Hippocampal formation (tissue), 2 donors: ENCODE measurements at places on chromosomes 12 and 14.

- DNase-seq, result no peak
Observed at GRCh38 chr14:68232300-68233055, 412.9 kb downstream of the RAD51B start.

DNA sequence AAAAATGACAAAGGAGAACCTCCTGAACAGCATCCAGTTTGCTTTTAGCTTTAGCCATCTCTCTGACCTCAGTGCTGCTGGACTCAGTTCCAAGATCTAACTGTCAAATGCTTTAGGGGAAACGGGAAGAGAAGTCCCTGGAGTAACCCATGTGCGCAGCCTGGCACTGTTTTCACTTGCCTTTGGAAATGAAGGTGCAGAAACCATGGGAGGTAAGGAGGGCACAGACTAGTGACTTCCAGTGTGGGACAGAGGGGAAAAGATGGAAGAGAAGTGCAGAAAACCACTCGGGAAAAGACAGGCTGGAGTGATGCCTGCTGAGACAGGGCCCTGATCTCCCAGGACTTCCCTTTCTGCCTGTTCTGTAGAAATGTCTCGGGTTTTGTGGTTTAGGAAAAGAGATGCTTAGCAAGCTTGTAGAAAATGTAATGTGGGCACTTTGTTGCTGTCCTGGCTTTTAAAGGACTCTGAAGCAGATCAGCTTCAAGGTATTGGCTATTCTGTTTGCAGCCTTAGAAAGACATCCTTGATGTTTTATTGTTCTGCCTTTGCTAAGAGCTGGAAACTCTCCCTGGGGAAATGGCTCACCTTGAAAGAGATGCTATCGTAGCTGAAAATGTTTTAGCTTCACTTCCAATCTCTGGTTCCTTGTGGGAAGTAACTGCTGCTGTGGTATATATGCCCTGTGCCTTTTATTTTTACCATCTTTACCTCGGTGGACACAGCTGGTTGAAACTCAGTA is 124.6 kb upstream of the HIF1A start:
- DNase-seq, result no peak

DNA sequence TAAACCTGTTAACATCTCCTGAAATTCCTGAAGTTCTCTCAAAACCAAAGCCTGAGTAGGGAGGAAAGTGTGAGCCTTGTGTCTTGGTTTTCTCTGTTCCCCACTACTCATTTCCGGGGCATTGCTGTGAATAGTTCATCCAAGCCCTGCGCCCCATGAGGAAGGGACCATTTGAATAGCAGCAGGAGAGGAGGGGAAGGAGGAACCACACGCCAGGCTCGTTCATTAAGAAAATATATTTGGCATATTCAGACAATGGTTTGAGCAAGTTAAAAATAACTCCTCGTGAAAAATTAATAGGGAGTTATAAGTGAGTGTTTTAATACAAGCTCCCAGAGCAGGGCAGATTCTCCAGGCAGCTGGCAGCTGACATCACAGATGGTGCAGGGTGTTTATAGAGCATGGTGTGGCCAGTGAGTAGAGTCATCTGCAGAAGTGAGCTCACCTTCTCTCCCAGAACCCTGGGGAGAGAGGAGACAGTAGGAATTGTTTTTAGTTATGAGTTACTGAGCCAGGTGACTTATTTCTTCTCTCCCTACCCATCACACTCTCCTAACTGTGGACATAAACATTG is 29.5 kb upstream of the CISTR start:
- no peak for DNase-seq

DNA sequence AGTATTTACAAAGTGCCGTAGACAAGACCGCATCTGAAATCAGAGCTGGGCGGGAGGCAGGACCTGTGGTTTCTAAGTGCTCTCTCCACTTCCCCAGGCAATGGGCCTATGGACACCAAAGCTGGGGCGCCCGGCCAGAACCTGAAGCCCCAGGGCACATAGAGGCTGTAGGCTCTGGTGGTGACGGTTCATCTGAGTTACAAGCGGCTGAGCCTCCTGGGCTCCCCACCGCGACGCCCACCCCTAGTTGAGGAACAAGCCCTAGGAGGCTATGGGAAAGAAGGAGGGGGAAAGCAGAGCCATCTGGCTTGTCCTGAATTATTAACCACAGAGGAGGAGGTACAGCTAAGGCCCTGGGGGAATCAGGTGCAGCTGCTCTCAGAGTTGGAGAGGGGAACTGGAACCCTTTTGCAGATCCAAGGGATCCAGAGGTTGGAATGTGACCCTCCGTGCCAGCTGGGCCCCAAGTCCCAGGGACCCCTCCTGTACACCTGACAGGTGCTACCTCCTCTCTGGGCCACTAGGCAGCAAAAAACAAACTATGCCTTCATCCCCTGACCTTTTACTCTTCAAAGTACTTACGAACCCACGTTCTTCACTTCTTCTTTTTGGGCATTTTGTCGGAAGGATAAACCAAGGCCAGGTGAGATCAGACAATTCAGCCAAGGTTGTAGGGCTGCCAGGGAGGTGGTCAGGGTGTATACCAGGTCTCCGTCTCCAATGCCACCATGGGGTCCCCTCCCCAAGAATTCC is 77.2 kb downstream of the ARL6IP4 start:
- DNase-seq, result no peak

DNA sequence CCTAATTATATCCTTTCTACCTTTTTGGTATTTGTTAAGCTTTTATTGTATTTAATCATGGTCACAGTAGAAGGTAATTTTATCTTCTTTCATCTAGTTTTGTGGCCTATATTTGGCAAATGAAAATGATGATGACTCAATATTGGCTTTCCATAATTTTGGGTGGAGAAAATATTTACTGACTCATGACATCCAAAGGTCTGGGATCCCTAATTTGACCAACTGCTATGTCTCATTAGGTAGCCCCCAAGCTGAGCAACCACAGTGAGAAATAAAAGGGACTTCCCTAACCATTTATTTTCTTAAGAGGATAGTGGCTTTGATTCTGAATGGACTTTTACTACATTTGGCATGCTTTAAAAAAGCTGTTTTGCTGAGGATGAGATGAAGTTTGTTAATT is 289.5 kb downstream of the RMST start:
- no peak for DNase-seq

- DNase-seq, result no peak
Observed at GRCh38 chr14:24339284-24340151, at the start of gene RIPK3. TSS of gene RIPK3 (minus strand) at chr14:24339991. CDS start at chr14:24339826, 165 bp downstream.

DNA sequence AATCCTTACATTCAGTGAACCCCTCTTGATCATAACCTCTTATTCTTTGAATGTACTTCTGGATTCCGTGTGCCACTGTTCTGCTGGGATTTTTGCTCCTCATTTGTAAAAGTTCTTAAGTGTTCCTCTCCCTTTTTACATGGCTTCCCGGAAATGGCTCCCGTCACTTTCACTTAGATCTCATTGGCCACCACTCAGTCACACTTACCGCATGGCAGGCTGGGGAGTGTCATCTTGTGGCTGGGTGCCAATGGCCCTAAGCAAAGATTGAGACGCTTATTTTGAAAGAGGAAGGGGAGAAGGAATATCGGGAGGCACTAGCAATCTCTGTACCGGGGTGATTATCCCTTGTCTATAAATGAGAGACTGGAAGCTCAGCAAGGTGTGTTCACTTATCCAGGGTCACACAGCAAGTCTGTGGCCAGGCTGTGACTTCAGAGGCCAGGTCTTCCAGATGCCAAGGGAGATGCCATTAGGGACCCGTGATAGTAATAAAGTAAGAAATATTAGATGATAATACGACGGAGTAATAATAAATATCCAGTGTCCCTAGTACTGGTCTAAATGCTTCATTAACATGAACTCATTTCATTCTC is 68.8 kb downstream of the RNFT2 start:
- DNase-seq, result no peak

- no peak for DNase-seq
Observed at GRCh38 chr12:13496111-13496510, 299.6 kb downstream of the EMP1 start.

GRCh38 chr12:27220055-27220987 is 23.8 kb upstream of the STK38L start:
- DNase-seq, result no peak

DNA sequence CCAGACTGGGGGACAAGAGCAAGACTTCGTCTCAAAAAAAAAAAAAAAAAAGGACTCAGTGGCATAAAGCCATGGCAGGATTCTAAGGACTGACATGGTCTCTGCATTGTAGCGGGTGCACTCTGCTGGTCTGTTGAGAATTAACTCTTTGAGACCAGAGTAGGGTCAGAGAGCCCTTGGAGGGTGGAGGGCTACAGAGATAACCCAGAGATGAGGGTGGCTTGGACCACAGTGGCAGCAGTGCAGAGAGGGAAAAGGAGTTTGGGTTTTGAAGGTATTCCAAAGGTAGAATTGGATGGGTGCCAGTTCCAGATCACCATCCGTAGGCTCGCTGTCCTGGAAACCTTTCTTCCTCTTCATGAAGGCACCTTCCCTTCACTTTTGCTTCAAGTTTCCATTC is 14.3 kb upstream of the DYNC1H1 start:
- no peak for DNase-seq

- no peak for DNase-seq
Observed at GRCh38 chr14:73220061-73220460, 17.2 kb upstream of the PAPLN start.

DNA sequence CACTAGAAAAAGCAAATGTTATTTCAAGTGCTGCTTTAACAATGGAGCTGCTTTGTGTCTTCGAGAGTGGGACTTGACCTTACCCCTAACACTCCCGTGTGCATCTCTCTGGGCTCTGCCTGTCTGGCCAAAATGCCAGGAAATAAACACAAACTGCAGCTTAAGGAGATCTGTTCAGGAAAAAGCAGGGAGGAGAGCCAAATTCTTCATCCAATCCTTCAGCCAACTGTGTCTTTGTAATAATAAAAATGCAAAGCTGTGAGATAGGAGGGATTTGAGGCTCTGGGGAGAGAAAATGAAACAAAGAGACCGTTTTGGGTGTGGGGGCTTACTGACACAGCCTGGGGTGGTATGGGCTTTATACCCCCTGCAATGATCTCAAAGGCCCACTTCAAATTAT is 85.8 kb upstream of the WSCD2 start:
- DNase-seq, result no peak

DNA sequence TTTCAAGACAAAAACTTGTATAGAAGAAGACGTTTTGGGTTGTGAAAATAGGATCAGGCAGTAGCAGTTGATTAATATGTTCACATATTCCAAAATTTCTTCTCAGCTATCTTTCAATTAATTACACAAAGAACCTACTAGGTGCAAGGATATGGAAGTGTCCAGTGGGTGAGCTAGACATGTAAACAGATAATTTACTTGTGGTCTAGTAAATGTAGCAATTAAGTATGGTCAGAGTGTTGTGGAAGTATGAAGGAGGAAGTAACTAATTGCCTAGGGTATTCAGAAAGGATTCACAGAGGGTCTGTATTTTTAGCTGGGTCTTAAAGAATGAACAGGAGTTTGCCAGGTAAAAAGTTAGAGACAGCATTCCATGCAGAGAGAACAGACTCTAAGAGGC is 5.9 kb downstream of the GOLGA5 start:
- no peak for DNase-seq
